ENCODE measurements at places on chromosomes 2 and 18.

GRCh38 chr2:185665251-185665814 lies 73.3 kb upstream of the FSIP2 start:
- DNase-seq: no peak

DNA sequence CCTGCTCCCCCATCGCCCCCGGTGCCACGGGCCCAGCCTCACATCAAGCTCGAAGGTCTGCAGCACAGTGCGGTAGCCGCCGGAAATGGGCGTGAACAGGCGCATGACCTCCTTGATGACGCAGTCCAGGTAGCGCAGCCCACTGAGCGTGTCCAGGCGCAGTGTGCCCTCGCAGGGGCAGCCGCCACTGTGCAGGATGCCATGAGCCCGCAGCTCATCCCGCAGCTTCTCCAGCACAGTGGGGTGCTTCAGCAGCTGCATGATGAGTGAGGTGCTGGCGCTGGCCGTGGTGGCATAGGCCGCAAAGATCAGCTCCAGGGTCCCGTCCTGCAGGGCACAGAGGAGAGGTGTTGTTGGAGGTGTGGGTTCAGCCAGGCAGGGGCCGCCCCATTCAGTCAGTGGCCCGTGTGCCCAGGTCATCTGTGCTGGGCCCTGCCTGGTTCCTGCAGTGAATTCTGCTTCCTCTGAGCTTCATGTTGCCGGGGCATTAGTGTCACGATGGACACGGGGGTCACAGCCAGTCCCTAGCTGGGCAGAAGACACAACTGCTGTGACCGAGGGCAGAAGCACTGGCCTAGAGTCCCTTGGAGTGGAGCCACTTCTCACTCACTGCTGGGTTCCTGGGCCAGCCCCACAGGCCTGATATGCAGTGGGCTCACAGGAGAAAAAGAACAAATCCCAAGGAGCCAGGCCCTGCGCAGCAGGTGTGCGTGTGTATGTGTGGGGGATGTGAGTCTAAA lies 14.5 kb downstream of the CYP26B1 start:
- DNase-seq: no peak

GRCh38 chr18:8910843-8911242 lies 191.7 kb upstream of the NDUFV2 start:
- no peak for DNase-seq

- DNase-seq: no peak
Observed at GRCh38 chr2:120488531-120488930, 142.6 kb downstream of the INHBB start.

DNA sequence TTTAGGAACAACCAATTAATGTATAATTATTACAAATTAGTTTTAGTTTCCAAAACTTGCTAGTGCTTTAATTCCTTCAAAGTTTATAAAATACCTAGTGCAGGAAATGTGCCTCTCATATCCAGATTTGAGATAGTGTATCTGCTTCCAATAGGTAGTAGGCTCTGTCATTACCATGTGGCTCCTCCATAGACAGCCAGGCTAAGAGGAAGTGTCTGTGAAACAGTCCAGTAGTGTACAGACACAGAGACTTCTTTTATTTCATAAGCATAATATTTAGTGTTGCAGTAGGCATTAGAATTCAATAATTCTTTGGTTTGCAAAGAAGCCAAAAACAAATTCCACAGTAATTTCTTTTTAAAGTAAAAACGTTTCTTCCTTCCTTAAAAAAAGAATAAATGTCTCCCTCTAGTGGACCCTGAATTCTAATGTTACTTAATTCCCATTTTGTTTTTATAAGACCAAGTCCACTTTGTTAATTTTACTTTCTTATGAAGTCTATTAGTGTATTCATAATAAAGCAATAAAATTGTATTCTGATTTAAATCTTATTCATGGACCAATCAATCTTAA lies 101.2 kb downstream of the NEB start:
- no peak for DNase-seq

DNA sequence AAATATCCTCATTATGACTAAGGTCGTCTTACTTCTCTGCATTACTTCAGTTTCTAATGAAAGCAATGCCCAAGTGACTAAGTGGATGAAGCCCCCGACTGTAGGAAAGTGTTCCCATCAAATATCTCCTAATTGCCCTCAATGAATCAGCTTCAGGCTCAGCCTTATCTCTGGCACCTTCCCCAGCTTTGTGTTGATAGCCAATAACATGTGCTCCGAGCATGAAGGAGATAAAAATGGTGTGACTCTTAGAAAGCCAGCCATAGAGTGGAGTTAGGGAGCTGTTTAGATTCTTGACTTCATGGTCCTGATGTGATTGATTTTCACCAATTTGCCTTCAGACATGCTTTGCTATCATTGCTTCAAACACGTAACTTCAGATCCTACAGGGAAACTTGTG lies 339.2 kb upstream of the NRP2 start:
- DNase-seq: no peak

- DNase-seq: no peak
Observed at GRCh38 chr2:135890835-135891234, 14.6 kb upstream of the MCM6 start.

DNA sequence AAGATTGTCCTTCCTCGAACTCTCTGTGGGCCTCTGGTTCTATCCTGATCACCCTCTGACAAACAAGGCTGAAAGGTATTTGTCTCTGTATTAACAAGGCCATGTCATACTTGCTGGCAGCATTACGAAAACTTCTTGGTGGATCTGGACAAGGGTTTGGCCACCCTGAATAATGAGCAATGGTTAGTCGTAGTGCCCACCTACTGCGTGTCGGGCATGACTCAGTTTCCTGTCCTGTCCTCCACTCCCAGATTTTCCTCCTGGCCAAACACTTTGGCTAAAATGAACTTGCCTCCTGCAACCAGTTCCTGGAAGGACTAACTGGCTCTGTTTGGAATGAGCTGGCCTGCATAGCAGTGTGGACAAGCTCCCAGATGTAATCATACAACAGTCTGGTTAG lies 198.5 kb upstream of the SMIM21 start:
- DNase-seq: no peak

DNA sequence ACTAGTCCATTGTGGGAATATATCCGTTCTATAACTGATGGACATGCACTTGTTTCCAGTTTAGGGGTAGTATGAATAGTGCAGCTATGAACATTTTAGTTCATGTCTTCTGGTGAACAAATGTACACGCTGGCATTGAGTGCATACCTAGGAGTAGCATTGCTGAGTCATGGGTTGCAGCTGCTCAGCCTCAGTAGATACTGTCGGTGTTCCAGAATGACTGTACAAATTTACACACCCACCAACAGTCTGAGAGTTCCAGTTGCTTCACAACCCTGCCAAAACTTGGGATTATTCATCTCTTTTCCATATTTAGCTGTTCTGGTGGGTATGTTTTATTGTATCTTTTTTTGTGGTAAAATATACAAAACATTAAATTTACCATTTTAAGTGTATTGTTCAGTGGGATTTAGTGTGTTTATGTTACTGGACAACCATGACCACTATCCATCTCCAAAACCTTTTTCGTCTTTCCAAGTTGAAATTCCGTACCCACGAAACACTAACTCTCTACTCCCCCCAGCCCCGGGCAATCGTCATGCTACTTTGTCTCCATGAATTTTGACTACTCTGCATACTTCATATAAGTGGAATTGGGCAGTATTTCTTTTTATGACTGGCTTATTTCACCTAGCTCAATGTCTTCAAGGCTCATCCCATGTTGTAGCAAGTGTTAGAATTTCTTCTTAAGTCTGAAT lies 281.0 kb downstream of the PRKCE start:
- no peak for DNase-seq

DNA sequence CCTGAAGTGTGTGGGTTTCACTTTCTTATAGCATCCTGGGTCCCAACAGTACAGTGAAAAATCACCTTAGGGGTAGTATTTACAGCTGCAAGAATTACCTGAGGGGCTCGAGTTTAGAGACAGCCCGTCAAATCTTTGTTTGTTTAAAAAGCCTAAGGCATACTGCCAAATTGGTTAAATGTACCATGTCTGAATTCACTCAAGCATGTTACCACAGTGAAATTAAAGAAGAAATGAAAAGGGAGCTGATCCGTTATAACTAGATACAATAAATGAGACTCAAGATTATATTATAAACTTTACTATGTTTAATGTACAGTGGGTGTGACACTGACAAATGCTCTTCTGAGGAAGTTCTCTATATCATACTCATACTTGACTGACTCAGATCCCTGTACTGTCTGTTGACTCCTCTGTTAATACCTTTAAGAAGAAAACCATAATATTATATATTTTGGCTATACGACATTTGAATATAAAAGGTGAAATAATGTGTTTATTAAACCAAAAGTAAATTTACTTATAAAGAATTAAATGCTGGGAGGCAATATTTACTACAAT lies 107.3 kb downstream of the TMEFF2 start:
- no peak for DNase-seq

- DNase-seq: no peak
Observed at GRCh38 chr2:219059375-219059724, 1.4 kb downstream of the IHH start.

DNA sequence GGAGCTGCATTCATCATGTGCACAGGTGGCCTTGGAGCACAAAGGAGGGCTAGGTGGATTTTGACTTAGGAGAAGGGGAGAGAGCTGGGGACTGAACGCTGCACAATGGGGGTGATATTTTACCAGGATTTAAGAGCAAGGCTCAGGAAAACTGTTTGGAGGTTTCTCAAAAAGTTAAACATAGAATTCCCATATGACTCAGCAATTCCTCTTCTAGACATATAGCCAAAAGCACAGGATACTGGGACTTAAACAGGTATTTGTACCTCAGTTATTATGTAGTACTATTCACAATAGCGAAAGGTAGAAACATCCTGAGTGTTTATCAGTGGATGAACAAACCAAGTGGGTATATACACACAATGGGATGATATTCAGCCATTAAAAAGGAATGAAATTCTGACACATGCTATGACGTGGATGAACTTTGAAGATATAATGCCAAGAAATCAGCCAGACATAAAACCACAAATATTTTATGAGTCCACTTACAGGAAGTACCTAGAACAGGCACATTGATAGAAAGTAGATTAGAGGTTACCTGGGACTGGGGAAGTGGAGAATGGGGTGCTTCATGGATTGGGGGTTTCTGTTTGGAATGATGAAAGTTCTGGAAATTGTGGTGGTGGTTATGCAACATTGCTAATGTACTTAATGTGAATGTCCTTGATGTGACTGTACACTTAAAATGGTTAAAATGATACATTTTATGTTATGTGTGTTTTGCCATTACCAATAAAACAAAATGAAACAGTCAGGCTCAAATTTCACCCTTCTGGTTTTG lies 216.9 kb downstream of the HAUS1 start:
- DNase-seq: peak; percentile 23

- no peak for DNase-seq
Observed at GRCh38 chr2:191312662-191313061, 67.5 kb downstream of the MYO1B start.

GRCh38 chr18:57819671-57820460 lies 16.8 kb upstream of the ATP8B1 start:
- DNase-seq: peak; percentile 78

- DNase-seq: no peak
Observed at GRCh38 chr2:47309952-47310800, 92.8 kb upstream of the MSH2 start.

- peak; percentile 25 for DNase-seq
Observed at GRCh38 chr2:36433311-36434217, 78.0 kb downstream of the CRIM1 start.

GRCh38 chr18:70154591-70155194 lies 50.8 kb downstream of the RTTN start:
- DNase-seq: peak; percentile 17

- DNase-seq: no peak
Observed at GRCh38 chr2:237408335-237409000, 5.5 kb downstream of the COL6A3 start.

GRCh38 chr18:50518787-50519546 lies 40.9 kb upstream of the MAPK4 start:
- no peak for DNase-seq
